Activated CD4-positive, alpha-beta T cell treated with anti-CD3 and anti-CD28 coated beads, Interleukin-2, amount 50 U/mL, for 24 hours (primary cell): ENCODE measurements at places on chromosomes 7 and 10.
A peak's percentile ranks its signal among the peaks of the same experiment; 100 is the strongest.

DNA sequence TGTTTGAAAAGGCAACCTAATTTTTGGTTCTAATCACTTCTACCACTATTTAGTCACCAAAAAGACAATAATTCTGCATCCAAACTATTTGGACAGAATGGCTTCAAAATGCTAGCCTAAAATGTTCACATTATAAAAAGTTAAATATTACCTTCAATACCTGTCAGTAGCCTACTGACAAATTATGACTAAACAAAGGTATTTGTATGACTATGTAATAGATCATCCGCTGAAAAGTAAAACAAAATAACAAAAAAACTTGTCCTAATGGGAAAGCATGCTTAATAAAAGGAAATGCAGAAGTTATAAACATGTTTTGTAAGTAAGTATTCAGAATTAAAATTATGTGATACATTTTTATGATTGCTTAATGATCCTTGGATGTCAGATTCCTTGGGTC, 36.6 kb downstream of the CD36 start:
- DNase-seq = no peak

- DNase-seq = no peak
Observed at GRCh38 chr7:74013539-74014272, 14.3 kb upstream of the ELN start.

DNA sequence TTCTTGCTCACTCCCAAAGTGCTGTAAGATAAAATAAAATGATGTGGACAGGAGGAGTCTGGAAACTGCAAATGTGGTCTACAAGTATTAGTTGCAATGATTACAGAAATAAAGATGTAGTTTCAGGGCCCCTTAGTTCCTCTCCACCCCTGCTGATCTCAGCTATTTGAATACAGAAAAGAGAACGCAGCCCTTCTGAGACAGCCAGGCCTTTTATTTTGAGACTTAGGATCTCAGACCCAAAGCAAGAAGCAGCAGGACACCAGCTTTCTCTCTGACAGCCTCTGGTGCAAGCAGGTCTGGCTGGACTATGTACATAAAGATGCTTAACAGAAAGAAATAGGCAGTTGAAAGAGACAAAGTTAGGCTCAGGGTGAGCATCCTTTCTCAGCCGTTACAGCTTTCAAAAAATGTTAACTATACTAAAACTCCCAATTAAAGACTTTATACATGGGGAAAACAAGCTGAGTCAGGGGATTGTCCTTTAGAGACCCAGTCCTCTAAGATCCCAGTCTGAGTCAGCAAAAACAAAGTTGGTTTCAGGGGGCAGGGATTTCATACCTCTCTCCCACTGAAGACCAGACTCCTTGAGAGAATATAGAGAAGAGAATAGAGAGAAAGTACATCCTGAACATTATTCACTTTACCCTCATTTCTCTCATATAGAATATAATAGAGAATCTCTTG, 220.4 kb downstream of the TMEM178B start:
- no peak for DNase-seq

GRCh38 chr7:142498364-142498763, 240.5 kb upstream of the PRSS58 start:
- DNase-seq = no peak

DNA sequence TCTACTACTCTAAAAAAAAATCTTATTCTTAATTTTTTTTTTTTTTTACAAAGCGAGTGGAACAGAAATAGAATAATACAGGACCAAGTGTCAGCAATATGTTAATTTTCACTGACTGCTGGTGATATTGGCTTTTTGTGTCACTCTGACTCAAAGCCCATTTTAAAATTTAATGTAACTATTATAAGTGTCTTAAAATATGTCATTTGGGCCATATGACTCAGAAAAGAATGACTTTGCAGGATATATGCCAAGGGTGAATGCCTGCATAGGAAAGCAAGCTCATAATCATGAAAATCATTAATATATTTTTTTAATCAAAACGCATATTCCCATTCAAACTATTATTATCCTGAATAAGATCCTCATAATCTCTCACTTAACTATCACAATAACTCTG, 149.2 kb downstream of the GNAT3 start:
- no peak for DNase-seq

DNA sequence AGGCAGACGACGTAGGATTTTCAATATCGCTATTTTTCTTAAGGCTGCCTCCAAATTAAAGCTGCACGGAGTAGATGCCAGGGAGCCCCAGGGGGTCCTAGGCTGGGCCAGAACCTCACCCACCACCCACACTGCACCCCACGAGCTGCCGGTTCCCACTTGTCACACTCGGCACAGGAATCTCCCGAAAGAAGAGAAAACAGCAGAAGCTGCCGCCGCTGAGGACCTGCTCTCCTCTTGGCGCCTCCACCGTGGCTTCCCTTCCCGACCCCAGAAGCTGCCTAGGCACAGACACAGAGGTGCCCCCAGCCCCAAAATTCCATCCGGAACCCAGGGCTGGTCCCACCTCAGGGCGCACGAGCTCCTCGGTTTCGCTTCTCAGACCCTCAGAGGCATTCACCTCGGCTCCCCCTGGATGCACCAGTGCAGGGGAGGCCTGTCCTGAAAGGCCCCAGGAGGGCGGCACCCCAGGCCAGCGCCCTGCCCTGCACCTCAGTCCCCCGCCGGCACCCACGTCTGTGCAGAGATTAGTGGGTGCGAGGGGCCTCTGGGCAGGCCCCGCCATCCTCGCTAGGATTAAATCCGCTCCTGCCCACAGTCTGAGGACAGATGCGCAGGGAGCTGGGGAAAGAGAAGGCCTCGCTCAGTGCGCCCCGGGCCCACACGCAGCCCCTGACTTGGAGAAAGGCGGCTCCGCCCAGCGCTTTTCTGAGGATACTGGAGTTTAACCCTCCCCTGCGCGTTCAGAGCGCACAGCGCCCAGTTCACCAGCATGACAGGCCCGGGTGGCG, 99.2 kb downstream of the PTPRN2 start:
- DNase-seq = no peak

GRCh38 chr7:107147464-107148393, 21.1 kb upstream of the HBP1 start:
- peak; percentile 26 for DNase-seq

GRCh38 chr10:9670911-9671310, 1346.8 kb upstream of the CELF2 start:
- DNase-seq = no peak

- no peak for DNase-seq
Observed at GRCh38 chr10:42952349-42952748, 124.5 kb upstream of the RET start.

DNA sequence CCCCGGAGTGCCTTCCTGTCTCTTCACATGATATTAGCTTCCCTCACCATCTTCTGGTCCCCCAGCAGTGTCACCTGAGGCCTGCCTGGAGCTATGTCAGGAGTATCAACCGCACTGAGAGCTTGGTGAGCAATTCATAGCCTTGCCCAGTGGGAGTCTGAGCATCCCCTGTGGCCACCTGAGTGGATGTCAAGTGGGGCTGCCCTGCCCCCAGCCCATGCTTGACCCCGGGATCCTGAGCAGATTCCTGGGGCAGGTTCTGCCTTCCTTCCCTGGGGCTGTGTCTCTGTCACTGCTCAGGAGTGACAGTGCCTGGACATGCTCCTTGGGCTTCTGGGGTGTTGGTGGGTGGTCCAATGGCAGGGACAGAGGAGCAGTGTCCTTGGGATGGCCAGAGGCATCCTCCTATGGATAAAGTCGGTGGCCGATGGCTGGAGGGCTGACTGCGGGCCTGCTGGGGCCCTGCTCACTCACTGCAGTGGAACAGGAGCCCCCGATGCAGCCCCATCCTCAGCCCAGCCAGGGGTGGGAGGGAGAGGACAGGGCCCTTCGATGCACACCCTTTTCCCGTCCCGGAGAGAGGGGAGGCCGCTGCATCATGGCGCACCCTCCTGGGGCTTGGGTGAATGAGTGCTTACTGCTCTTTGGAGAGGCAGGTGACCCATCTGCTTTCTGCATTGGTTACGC, 95.7 kb downstream of the BMS1 start:
- DNase-seq = no peak
